Stimulated activated CD8-positive, alpha-beta memory T cell treated with anti-CD3 and anti-CD28 coated beads, Interleukin-15, amount 100 ng/mL, for 1 hour (primary cell): ENCODE measurements at places on chromosomes 2 and 18.

DNA sequence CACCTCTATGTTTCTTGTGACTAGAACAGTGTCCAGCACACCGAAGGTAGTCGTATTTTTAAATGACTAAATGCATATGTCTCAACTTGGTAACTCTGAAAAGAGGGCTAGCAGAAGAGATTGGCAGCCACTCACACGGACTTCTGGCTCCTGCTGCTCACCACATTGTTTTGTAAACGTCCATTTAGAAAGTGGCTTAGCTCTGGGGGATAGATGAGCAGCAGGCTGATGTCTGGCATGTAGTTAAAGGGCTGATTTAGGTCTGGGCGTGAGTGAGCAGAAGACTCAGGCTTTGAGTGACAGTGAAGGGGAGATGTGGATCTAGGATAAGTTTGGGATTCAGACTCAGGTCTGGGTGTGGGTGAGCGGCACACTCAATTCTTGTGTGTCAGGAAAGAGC, 372.9 kb upstream of the HS6ST1 start:
- no peak for DNase-seq

DNA sequence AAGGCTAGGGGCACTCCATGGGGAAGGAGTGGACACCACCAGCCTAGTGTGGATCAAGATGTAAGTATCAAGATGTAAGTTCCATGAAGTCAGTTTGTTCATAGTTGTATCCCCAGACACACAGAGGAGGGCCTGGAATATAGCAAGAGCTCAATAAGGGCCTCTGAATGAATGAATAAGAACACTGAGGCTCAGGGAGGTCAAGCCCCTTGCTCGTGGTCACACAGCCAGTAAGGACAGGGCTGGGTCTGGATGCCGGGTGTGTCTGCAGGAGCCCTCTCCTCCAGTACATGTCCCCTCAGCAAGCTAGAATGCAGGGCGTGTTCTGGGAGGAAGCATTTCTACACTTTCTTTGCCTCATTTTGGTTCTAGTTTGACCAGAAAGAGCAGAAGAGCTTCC, 2.9 kb downstream of the RUFY4 start:
- no peak for DNase-seq

DNA sequence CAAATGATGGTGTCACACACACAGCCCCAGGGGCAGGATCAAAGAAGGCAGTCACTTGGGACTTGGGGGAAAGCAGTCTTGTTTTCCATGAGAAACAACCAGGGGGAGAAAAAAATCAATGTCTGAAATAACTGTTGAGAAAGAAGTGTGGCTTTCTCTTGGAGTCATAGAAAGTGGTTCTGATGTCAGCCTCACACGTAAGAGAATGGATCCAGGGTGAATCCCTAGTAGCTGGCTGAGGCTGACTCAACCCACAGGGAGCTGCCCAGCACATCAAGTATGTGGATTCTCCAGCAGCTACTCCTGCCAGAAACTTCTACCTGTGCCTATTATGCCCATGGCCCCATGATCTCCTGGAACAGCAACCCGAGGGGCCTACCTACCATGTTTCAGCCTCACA, 33.6 kb upstream of the ZBTB7C start:
- DNase-seq = no peak

DNA sequence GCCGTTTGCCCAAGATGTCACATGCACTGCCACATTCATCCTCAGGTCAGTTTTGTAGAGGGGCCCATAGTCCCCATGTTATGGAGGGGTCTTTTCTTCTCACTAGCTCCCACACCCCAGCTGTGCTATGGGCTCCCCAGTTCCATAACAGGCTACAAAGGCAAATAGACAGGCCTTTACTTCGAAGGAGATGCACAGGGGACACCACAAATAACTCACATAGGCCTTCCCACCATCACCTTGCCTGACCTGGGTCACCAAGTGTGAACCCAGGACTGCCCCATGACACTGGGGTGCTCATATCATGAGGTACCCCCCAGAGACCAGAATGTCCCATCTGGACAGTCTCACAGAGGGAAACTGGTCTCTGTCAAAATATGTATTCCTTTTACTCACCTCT, 15.0 kb upstream of the INO80C start:
- DNase-seq = no peak

GRCh38 chr2:2083113-2083758, 247.8 kb downstream of the MYT1L start:
- no peak for DNase-seq

GRCh38 chr2:167294776-167295140, 406.5 kb downstream of the XIRP2 start:
- no peak for DNase-seq

DNA sequence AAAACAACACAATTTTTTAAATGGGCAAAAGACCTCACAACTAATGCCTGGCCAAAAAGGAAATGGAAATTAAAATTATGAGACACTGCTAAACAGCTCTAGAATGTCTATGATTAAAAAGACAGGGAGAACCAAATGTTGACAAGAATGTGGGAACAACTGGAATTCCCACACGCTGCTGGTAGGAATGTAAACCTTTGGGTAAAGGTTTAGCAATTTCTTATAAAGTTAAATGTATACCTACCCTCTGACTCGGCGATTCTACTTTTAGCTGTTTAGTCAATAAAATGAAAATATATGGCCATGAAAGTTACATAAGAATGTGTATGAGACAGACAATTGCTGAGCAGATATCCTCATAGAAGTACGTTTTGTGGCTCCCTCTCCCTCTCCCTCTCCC, 60.9 kb downstream of the ATF2 start:
- DNase-seq = no peak
